T follicular helper cell (primary cell): ENCODE measurements at places on chromosomes 2 and 18.

GRCh38 chr18:63444580-63444979 lies 22.3 kb upstream of the VPS4B start:
- no peak for DNase-seq

DNA sequence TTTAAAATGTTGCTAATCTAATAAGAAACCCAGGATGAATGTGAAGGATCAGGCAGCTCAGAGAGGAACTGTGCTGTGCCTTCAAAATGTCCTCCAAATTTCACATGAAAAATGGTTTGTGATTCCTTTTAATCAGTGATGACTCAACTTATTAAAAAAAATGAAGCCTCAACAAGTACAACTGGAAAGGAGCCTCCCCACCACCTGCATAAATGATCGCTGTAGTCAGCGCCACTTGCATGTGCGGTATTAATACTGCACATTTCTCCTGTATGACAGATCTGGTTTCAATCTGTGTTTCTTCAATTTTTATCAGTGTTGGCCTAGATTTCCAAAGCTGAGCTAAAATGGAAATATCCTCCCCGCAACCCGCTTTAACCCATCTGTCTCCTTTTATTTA lies 115.0 kb upstream of the TMEM200C start:
- DNase-seq = no peak

DNA sequence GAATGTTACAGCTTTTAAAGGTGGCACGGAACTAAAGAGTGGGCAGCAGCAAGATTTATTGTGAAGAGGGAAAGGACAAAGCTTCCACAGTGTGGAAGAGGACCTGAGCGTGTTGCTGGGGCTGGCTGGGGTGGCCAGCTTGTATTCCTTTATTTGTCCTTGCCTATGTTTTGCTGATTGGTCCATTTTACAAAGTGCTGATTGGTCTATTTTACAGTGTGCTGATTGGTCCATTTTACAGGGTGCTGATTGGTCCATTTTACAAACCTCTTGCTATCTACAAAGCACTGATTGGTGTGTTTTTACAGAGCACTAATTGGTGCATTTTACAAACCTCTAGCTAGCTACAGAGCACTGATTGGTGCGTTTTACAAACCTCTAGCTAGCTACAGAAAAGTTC lies 109.7 kb upstream of the DDX18 start:
- DNase-seq = no peak

DNA sequence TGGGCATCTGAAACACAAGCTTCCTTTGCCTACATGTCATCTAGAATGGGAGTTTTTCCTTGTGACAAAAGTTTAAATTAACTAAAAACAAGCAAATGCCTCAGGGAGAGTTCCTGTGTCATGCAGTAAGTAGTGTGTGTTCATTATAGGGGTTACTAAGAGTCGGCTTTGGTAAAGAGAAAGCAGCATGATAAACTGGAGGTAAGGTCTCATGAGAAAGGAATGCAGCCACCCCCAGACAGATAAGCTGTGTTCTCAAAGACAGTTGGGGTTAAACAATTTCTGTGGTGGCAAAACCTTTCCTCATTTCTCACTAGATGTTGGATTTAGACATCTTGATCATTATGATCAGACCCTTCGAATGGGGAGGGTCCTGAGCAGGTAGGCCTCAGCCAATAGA lies 129.7 kb downstream of the MAP4K4 start:
- no peak for DNase-seq

- DNase-seq = no peak
Measured at GRCh38 chr18:3590096-3590630, 140.2 kb downstream of the TGIF1 start.

DNA sequence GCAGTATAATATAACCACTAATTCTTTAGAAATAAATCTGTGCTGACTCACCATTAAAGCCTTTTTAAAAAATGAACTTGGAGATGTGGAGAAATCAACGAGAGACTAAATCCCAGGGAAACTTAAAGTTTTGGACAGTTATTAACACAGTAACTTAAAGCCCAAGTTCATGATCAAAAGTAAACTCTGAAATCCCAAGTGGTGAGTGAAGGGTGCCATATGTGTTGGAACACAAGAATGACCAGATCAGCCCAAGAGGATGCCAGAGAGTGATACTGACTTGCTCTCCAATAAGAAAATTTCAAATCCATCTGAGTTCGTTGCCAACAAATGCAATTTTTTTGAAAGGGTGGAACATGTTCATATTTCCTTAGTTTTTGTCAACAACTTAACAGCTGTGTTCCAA lies 838.1 kb upstream of the ACVR2A start:
- DNase-seq = no peak

DNA sequence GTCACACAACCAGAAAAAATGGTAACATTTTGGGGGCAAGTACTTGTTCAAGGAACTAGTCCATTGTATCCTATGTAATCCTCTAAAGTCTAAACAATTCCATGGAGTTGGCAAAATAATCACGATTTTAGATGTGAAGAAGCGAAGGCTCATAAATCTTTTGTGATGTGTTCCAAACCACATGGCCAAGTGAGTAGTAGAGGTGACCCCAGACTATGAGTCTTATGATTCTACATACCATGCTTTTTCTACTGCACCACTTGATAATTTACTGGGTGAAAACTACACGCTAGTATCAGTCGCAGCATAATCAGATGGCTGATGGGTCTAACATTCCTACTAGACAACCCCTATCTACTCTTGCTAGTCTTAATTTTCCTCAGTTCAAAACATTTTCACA lies 371.4 kb downstream of the OSR1 start:
- no peak for DNase-seq
